ENCODE measurements at places on chromosomes 3 and 15.

DNA sequence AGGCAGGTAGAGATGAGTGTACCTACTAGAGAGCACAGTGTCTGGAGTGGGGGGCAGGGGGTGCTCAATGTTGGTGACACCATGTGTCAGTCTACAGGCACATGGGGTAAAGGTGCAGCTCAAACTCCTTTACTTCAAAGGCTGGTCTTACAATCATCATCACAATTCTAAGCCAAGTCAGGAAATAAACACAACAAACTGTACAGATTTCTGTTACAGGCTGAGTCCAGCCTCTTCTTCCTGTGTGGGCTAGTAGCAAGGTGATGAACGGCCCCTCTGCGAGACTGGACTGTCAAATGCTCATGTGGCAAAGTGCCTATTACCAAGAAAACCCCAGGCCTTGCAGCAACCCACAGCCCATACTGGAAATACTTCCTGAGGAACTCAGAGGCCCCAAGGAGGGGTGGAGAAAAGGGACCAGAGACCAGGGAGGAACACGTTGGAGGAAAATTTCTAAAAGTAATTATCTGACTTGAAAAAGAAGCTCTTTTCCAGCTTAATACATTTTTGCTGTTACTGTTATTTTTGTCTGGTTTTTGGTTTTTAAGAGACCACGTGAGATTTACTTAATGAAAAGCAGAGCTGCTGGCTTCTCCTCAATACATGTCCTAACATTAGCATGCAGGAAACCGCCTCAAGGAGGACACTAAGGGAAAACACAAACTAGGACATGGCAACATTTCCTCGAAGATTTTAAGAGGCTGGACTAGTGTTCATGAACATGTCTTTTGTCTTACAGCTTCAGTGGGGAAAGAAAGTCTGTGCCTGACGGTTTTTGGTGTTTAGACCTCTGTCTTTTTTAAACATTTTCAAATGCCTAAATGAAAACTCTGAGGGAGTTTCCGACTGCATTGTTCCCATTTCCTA is 29.5 kb downstream of the TBC1D2B start:
- DNase-seq, result no peak

- DNase-seq, result no peak
Measured at GRCh38 chr15:57355259-57355658, 21.0 kb upstream of the CGNL1 start.

DNA sequence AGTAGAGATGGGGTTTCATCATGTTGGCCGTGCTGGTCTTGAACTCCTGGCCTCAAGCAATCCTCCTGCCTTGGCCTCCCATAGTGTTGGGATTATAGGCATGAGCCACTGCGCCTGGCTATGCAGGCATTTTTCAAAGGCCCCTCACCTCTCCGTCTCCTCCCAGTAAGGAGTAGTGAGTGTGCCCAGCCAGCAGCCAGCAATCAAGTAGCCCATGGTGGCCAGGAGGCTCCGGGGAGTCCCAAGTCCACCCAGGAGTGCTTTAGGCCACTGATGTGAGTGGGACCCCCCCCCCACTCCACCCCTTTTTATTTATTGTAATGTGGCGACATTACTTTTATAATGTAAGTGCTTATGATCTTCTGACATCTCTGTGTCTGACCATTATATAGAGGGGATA is 8.1 kb downstream of the ISG20 start:
- DNase-seq, result no peak

DNA sequence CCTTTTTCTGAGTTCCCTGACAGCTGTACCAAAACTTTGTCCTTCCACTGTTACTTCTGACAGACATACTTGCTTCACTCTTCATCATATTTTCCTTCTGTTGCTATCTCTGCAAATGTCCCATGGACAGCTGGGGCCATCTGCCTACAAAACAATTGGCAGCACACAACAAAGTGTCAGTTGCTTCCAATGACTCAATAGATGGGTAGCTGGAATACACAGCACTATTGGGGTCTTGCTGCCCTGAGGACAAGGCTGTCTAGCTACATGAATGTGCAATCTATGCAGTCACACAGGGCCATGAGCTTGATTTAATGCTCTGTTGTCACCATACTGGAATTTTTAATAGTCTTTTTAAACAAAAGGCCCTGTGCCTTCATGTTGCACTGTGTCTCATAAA is 192.8 kb downstream of the DTWD1 start:
- DNase-seq, result no peak

- no peak for DNase-seq
Measured at GRCh38 chr3:158273656-158274055, 163.8 kb downstream of the RSRC1 start.

- no peak for DNase-seq
Measured at GRCh38 chr3:139307601-139308555, 35.9 kb upstream of the MRPS22 start.

- DNase-seq, result no peak
Measured at GRCh38 chr3:37197810-37198371, 23.5 kb upstream of the LRRFIP2 start.

GRCh38 chr15:36897834-36898233 is 202.5 kb downstream of the MEIS2 start:
- no peak for DNase-seq

DNA sequence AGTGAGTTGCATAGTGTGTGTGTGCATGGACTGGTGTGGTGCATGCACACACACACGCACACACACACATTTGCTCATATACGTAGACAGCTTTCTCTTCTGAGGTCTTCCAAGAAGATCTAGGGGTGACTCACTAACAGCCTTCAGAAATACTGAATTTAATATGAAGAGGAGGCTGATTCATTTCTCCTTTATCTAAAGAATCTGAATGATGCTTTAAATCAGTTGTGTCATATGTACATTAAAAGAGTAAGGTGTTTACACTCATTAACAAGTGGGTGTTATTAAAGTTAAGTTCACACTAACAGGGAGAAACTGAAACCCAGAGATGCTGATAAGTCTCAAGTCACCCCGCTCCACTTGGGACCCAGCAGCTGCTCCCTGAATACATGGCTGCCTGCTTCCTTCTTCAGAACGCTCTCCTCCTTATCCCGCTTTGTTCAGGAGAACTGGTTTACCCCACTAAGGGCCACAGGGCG is 22.0 kb downstream of the TMPRSS7 start:
- DNase-seq, result no peak

- no peak for DNase-seq
Measured at GRCh38 chr3:100500320-100500880, 8.0 kb downstream of the TMEM45A start.

GRCh38 chr15:78301828-78302227 is 2.4 kb upstream of the SKIC8 start:
- DNase-seq, result no peak

GRCh38 chr3:160707187-160707794 is 30.3 kb downstream of the ARL14 start:
- DNase-seq, result no peak

DNA sequence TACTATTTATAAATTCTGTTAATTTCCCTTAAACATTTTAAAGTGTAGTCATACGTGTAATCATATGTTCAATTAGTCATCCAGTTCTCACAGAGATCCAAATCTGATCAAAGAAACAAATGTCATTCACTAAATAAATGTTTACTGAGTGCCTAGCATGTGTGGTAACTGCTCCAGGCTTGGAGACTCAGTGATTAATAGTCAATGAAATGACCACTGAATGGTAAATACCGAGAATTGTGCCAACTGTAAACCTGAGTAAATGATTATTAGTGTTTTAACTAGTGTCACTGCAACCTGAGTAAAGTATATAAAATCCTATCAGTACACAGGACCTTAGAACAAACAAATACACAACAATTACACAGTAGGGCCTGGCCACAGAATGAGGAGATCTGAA is 52.3 kb downstream of the SH3GL3 start:
- DNase-seq, result no peak

- no peak for DNase-seq
Measured at GRCh38 chr3:128383316-128384235, 83.1 kb downstream of the DNAJB8 start.
